Mesangial cell (primary cell): ENCODE measurements at places on chromosomes 6 and 20. TPM values are rescaled to one million over a fixed set of nuclear protein-coding genes. Genes with fewer than 3 reads are reported as not detected.

Gene OXT
- not detected in 2 replicates for total RNA-seq

Gene FAM217B
- total RNA-seq: 4.2 and 8.1 TPM in 2 replicates

Gene GNAS
- total RNA-seq: 631 and 974 TPM in 2 replicates

Gene TCFL5
- 5.2 and 6.3 TPM in 2 replicates for total RNA-seq

Gene KCNQ5
- 0.89 and 2.9 TPM in 2 replicates for total RNA-seq

Gene HLA-DQA2
- not detected in 2 replicates for total RNA-seq
